ENCODE measurements at places on chromosomes 6 and 20.
A peak's percentile ranks its signal among the peaks of the same experiment; 100 is the strongest.

- DNase-seq = no peak
Observed at GRCh38 chr6:24861934-24862333, 63.2 kb upstream of the ARMH2 start.

DNA sequence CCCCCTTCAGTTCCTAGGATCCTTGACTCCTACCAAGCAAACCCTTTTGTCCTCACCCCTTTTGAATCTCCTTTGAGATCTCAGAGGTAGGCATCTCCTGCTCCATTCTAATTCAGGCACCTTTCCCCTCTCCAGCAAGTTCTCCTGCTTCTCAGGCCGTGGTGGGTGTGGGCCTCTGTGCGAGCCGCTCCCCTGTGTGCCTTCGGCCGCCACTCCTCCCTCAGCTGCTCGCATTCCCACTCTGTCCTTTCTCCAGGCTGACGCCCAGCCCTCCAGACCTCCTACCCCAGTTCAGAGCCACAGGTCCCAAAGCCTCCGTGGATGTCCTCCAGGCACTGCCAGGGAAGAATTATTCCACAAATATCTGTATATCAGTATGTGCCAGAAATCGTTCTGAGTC lies 19.7 kb upstream of the RPS6KA2 start:
- DNase-seq = no peak

DNA sequence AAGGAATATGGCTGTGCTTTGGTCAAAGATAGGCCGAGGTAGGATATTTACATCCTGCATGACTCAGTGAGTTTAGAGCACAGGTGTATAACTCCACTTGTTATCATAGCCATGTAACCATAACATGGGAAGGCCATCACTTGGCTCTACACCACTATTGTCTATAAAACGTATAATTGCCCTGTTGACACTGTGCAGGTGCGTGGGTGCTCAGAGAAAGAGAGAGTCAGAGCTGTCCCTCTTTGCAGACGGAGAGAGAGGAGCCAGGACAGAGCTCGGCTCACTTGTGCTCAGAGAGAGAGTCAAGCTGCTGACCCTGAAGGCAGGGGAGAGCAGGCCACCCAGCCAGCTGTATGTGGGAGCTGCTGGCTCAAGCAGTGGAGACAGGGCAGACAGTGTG lies 46.0 kb downstream of the OR2B6 start:
- no peak for DNase-seq

- no peak for DNase-seq
Observed at GRCh38 chr6:37454420-37455140, 21.6 kb downstream of the CMTR1 start.

DNA sequence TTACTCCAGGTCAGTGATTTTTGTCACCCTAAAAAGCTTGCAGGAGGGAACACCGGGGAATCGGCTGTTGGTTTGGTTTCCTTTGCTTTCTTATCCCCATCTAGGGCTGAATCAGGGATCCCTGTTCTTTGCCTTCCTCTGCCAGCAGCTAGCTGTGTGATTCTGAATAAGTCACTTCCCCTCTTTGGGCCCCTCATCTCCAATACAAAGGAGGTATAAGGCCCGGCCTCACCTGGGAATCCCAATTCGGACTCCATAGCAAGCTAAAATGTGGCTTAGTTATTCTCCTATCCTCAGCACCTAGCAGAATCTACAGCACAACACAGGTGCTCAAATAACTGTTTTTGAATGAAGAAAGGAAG lies 18.5 kb upstream of the ARMC12 start:
- DNase-seq = no peak

DNA sequence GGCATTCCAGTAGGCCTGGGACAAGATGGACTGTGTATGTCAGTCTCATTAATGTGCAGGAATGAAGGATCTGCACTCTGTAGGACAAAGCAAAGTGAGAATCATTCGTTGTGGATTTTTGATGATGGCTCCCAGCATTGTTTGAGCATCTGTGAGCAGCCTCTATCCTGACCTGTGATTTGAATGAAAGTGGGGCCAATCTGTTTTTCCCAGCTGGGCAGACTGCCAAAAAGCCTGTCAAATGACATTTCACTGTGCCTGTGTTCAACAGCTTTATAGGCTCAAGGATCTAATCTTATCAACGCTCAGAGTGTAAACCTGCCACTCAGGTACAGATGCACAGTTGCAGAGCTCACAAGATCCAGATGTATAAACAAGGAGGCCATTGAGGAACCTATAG lies 86.7 kb upstream of the SYNDIG1 start:
- DNase-seq = no peak

DNA sequence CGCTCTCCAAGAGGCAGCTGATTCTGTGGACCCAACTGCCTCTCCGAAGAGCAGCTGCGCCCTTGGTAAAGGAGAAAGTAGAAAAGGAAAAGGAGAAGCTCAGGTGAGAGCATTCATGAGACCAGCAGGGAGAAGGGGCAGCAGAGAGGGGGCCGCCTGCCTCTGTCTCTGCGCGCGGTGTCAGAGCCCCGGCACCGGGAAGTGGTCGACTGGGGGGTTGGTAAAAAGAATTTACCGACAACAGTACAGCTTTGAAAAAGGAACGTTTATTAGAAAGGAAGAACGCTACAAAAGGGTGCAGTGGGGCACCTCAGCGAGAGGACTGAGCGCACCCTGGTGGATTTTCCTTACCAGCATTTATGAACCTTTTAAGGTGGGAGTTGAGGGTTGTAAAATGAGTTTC lies 61.9 kb downstream of the GPR6 start:
- peak; percentile 36 for DNase-seq

GRCh38 chr6:52557389-52558265 lies 19.2 kb downstream of the TRAM2 start:
- DNase-seq = no peak

DNA sequence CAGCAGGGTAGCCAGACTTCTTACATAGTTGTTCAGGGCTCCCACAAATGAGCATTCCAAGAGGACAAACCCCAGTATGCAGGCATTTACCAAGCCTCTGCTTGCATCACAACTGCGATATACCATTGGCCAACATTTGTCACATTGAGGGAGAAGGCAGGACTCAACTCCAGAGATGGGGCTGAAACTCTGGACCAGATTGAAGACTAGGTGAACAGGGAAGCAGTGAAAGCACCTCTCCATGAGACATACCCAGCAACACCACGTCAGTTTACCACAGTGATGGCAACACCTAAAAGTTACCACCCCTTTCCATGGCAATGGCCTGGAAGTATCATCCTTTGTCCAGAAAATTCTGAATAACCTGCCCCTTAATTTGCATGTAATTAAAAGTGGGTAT lies 7.9 kb upstream of the RALY start:
- no peak for DNase-seq

DNA sequence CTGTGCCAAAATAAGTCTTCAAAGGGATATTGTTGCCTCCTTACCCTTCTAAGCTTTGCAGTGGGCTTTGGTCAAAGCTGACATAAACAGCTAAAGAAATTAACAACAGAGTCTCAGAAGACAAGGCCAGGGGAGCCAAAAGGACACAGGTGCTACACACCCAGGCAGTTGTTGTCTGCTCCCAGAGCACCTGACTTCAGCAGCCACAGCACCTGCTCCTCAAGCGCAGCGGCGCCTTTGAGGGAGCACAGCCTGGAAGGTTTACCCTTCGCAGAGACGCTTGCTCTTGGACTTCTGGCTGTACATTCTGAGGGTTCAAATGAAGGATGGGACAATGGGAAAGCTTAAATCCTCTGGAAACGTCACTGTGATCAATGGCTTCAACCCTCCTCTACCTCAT lies 16.6 kb downstream of the B4GALT5 start:
- DNase-seq = no peak
